ENCODE measurements at places on chromosomes 5 and 9. TPM values are rescaled to one million over a fixed set of nuclear protein-coding genes. Genes with fewer than 3 reads are reported as not detected.

Gene PIP5K1B
- 6.6 TPM for polyA plus RNA-seq

Gene HAPLN1
- not detected for polyA plus RNA-seq

Gene TNFSF15
- polyA plus RNA-seq: not detected

Gene CTXN3
- not detected for polyA plus RNA-seq

Gene TXNDC8
- polyA plus RNA-seq: not detected

Gene HAVCR1
- polyA plus RNA-seq: not detected

- no peak for DNase-seq
These were observed 5.4 kb downstream of the DMRT1 start for GRCh38 chr9:846852-847251.

DNA sequence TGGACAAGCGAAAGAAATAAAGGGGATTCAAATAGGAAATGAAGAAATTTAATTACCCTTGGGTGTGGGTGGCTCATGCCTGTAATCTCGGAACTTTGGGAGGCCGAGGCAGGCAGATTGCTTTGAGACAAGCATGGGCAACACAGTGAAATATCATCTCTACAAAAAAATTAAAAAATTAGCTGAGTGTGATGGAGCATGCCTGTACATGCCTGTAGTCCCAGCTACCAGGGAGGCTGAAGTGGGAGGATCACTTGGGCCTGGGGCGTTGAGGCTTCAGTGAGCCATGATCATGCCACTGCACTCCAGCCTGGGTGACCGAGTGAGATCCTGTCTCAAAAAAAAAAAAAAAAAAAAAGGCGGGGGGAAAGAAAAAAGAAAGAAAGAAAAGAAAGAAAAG is 4.0 kb upstream of the RCL1 start:
- DNase-seq: no peak

GRCh38 chr9:115855458-115856133 is 298.0 kb upstream of the PAPPA start:
- no peak for DNase-seq

GRCh38 chr5:31021181-31021624 is 172.3 kb upstream of the CDH6 start:
- no peak for DNase-seq

DNA sequence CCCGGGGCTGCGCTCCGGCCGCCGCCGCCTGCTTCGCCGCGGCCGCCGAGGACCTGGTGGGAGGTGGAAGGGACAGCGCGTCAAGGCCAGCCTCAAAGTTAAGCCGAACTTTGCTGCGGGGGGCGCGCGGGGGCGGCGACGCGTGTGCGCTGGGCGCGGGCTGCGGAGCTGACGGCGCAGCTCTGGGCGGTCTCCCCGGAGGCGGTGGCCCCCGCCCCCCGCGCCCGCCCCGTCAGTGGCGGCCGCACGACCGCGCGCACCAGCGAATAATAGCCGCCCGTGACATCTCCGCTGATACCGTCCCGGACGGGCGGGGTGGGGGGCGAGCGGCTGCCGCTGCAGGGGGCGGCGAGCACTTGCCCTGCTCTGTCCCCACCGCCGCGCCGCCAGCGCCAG is 579 bp upstream of the FAM78A start:
- DNase-seq: no peak

- DNase-seq: no peak
These were observed 131.7 kb downstream of the PAPPA start for GRCh38 chr9:116285320-116285719.

DNA sequence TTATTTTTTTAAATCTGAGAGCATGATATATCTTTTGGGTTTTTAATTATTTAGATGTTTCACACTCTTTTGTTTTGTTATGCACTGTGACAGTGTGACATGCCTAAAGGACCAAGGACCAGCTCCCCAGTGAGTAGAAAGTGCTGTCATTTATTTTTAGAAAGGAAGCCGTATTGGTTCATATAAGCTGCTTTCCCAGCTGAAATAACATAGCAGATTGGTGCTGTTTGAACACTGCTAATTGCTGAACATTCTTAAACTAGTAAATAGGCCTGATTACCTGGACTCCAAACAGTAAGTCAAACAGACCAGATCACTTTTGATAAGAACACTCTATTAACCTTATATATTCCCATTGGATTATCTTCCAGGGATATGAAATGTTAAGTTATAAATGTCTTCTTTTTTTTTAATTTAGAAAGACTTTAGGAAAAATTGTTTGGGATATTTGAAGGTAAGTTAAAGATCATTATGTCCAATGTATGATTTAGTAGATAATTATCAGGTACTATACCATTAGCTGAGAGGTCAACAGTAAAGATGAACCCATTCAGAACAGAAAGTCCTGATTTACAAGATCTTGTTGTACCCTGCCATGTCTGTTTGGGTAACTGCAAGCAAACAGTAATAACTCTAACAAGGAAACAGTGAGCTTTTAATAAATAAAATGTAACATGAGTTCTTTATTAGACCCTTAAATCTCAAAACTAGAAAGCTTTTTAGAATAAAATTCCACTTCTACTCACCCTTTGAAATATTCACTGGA is 27.8 kb upstream of the ELL2 start:
- DNase-seq: no peak

GRCh38 chr9:130118841-130119518 is 53.2 kb upstream of the NCS1 start:
- no peak for DNase-seq

DNA sequence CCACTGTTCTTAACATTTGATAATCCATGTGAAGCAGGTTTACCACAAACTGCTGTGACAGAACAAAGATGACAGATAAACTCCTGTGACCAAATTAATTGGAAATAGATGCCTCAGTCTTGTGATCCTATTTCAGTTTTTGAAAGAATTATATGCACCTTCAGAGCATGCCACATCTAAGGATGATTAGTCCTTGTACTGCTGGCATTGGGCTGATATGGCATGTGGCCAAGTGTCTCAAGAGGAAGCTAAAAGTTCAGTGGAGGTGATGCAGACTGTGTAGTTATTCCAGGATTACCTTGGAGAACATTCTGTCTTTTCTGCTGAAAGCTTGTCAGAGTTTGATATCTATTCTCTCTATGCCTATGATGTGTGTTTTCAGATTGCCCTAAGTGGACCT is 314.4 kb upstream of the EFNA5 start:
- DNase-seq: no peak

GRCh38 chr5:163104464-163104863 is 332.9 kb upstream of the CCNG1 start:
- no peak for DNase-seq

- no peak for DNase-seq
These were observed 714.6 kb downstream of the SEMA5A start for GRCh38 chr5:8831251-8831650.

DNA sequence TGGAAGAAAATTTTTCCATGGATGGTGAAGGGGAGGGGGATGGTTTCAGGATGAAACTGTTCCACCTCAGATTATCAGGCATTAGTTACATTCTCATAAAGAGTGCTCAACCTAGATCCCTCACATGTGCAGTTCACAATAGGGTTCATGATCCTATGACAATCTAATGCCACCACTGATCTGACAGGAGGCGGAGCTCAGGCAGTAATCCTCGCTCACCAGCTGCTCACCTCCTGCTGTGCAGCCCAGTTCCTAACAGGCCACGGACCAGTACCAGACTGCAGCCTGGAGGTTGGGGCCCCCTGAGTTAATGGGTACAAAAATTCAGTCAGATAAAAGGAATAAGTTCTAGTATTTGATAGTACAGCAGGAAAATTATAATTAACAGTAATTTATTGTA is 337.2 kb downstream of the NPR3 start:
- DNase-seq: no peak

DNA sequence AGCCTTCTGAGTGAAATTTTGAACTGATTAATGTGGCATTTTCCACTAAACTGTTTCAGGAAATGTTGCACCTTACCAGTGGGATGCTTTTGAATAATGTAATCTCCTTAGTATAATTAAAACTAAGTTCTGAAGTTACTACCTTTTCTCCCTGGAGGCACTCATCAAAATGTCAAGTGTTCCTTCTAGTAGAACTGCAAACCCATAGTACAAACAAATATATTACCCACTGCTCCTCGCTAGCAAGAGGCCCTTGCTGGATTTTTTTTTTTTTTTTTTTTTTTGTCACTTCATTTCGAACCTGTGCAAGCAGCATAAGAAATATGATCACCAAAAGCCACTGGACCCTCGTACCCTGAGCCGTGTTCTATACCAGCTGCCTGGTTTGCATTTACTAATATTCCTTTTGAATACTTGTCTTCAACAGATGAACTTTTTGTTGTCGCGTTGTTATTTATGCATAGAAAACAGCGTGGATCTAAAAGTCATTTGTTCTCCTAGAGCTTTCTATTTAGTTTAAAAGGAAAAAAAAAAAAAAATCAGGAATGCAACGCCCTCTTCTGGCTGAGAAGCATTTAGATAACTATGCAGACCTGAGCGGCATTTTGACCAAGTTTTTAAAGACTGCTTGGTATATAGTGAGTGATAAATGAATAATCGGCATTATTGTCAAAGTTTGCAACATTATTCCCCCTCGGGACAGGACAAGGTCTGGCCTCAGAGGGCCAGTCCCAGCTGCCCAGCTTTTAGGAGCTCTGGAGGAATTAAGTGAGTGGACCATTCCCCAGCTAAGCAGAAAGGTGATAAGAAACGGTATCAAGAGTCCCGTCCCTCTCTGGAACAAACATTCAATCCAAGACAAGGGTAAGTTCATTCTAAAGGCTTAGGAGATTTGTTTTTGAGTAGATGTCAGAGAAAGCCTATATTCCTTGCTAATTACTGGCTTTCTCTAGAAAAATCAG is 162.5 kb upstream of the KIF2A start:
- DNase-seq: no peak

GRCh38 chr5:51484326-51484725 is 101.1 kb downstream of the ISL1 start:
- no peak for DNase-seq

DNA sequence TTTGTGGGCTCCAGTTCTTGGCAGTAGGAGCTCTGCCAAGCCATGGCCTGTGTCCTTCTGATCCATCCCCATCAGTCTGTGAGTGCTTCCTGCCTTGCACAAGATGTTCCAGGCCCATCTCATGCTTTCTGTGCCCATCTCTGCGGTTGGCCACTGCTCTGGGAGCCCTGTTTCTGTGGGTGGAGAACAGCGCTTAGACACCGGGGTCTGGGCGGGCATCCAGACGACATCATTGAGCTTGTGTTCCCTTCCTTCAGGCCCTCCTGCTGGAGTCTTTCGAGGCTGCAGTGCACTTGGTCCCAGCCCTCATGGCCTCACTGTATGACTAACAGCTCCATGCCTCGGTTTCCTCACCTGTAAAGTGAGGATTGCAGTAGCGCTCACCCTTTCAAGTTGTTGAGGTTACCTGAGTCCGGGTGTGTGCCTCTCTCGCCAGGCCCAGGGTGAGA is 14.9 kb upstream of the CARD19 start:
- DNase-seq: no peak

Measured in naive B cell (primary cell).